ENCODE measurements at places on chromosomes 6 and 20.

DNA sequence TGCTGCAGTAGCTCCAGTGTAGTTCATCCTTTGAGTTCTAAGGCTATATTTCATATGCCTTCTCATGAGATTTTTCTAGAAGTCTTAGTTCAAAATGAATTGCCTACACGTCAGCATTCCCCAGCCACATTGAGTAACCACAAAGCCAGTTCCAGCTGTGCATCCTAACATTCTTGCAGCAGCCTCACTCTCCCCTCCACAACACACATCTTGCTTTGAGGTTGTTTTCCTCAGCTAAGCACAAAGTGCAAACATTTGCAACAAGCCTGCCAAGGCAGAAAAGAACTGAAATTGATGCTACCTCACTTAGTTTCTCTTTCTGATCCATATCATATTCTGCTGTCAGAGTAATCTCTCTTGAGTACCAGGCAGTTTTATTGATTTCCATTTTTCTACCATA is 160.7 kb upstream of the KCNQ5 start:
- peak; percentile 9 for DNase-seq

DNA sequence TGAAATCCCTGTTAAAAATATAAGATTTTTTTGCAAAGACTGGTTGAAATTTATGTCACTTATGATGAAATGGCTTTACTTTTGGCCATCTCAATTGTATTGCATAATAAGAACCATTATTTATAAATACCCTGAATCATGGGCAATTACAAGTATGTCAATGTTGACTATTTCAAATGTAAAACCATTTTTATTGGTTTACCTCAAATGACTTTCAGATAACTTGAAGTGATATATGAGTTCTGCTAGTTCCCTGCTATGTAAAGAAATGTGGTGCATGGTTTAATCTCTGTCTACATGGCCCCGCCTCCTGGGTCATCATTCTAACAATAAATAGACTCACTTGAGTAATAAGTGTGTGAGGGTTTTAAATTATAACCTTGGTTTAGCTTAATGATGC is 275.6 kb upstream of the PREP start:
- DNase-seq, result no peak

GRCh38 chr20:51803148-51803854 is 980 bp upstream of the SALL4 start:
- DNase-seq, result no peak

- no peak for DNase-seq
Measured at GRCh38 chr20:23069108-23069507, 17.0 kb downstream of the CD93 start.

DNA sequence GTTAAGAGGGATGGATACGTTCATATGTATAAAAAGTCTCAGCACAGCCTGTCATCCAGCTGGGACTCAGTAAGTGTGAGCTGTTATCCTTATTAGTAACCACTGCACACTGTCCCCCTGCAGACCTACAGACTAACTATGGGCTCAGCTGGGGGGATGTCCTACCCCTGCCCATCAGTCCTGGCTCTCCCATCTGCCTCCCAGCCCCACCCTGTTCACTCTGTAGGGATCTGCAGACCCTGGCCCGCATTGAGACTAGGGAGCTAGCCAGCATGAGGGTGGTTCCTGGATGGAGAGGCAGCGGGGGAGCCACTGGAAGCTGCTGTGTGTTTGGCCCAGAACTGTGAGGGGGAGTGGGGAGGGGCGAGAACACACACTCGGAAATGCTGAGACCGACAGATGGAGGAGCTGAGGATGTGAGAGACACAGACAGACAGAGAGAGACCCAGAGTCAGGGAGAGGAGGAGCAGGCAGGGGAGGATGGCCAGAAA is 17.1 kb downstream of the XKR7 start:
- DNase-seq, result no peak

- DNase-seq, result no peak
Measured at GRCh38 chr20:25254986-25255680, 7.2 kb downstream of the PYGB start.

DNA sequence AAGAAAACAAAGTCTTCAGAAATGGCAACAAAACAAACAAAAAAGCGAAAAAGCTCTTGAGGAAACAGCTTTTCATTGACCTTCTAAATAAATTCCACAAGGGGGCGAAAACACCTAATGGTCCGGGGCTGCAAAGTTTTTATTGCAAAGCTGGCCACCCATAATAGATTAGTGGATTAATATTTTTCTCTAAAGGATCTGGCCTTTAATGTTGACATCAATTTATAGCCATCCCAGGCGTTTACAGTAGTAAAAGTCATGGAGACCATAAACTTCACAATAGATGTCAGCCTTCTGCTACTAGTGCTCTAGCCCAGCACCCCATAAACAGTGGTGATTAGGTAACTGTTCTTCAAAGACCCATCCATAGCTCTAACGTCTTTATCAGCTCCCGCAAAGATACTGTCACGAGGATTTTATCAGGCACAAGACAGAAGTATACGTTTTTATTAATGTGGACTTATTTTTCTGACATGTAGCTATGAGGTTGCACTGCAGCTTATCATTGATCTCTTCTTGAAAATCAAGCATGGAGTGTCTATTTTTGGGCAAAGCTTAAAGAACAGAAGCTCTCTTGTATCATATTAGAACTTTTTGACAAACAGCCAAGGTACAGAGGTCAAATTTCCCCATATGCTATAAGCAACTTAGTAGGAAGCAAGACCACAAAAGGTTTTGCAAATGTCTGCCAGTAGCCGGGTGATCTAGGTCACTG is 4.7 kb downstream of the CITED2 start:
- peak; percentile 68 for DNase-seq

DNA sequence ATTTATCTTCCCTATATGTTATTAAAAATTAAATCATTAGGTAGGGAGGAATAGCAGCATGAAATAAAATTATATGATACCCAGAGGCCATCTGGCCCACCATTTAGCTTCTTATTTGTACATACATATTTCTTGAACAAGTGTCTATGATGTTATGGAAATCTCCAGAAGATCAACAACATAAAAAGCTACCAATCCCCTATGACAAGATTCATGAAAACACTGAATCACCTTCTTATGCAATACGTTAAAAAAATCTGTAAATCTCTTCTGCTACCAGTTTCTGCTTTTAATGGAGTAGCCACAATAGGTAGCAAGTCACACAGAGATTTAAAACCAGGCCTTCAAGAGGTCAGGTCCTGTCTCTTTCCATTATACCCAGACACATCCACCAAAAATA is 125.8 kb upstream of the ENPP5 start:
- no peak for DNase-seq

- no peak for DNase-seq
Measured at GRCh38 chr6:7562769-7563168, 21.3 kb downstream of the DSP start.

DNA sequence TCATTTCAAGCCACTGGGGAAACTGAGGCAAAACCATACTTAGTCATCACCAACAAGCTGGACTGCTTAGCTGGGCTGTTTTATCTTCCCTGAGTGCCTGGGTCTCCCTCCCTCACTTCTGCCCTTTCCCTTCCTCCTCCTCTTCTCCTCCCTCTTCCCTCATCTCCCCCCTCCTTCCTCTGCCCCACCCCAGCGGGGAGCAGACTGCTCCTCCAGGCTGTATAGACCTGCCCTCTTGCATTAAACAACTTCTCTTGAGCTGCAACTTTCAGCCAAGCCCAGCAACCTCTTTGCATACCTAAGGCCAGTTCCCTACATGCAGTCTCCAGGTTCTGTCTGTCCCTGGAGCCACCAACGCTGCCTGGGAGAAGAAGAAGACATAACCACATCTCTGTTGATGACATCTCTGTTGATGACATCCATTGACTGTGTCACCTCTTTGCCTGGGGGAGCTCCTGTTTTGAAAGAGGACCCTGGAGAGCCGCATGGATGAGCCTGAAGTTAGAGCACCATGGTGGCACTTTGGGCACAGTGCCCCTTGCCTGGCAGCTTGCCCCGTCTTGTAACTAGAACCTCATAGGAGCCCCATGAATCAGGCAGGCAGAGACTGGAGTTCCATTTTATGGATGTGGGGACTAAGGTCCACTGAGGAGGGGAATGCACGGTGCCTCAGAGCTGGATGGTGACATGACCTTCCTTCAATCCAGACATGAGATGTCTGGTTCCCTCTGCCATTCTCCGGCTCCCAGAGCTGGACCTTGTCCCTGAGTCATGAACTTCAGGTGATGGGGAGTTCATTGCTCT is 7.8 kb upstream of the BPIFB6 start:
- no peak for DNase-seq

DNA sequence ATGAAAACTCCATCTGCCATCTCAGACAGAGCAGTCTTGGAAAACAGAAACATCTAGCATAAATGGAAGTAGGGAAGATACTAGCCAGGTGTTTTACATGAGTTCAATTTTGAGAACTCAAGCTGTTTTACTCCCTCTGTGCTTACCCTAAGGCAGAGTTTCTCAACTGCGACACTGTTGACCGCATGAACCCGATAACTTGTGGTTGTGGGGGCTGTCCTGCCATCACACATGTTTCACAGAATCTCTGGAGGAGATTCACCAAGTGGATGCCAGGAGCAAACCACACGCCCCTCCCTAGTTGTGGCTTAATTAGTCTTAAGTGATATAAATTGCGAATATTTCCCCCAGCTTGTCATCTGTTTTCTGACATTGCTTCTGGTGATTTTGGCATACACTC is 2.3 kb upstream of the SERPINB6 start:
- no peak for DNase-seq

DNA sequence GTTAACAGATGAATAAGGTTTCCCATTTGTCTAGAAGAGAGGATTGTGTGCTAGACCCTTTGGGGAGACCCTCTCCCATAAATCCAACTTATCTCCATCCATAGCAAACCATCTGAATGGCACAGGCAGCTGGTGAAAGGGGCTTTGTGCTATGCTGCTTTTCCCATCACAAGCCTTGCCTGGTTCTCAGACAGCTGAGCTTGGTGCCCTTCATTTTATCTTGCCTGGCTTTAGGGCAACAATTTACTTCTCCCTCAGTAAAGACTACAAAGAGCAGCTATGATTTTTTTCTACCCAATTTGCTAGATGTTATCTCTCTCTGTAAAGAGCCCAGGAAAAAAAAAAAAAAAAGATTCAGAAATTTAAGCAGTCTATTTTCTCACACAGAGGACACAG is 117.0 kb upstream of the COL21A1 start:
- no peak for DNase-seq

DNA sequence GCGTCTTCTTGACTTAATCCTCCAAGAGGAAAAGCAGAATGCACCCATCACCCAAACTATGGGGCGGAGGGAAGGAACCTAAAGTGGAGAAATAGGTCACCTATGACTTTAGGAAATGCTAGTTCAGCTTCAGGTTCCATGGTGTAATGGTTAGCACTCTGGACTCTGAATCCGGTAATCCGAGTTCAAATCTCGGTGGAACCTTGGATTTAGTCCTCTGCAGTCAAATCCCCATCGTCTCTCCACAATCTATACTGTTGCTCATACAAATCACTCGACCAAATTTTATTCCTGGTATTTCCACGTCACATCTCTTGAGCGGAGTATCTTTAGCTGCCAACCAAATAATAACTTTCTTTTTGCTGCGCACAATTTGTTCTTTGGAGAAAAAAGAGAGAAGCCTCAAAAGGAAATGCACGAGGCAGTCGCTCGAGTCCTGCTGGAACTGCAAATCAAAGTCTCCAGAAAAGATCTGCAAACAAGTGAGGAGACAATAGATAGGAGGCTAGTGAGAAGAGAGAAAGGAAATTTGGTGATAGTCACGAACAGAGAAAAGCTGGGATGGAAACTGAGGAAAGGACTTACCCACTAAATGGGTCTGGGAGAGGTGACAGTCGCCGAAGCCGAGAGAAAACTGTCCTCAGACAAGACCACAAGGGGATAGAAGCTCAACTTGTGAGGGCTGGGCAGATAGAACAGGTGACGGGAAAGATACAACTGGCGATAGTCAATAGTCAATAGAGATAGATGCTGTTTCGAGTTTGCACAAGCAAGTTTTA is 16.6 kb downstream of the POM121L2 start:
- no peak for DNase-seq

GRCh38 chr6:166417285-166417691 is 34.5 kb upstream of the MPC1 start:
- no peak for DNase-seq

GRCh38 chr20:35826397-35826998 is 54.7 kb downstream of the PHF20 start:
- DNase-seq, result no peak

DNA sequence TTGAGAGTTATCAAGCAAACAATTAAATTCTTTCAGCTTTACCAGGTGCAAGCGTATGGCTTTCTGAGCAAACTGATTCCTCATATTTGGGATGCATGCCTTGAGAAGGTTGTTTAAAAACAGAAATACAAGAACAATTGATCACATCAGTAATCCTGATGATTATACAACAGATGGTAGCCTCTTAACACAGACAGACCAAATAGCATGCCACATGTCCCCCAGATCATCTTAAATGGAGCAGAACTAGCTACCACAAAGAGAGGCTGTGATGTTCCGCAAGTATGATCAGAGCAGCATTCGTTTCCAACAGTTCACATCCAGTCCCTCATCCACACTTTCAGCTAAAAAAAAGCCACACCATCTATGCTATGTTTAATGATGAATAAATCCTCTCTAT is 246.2 kb upstream of the NRSN1 start:
- no peak for DNase-seq

GRCh38 chr20:17617212-17617867 is 47.5 kb downstream of the DSTN start:
- DNase-seq, result no peak

DNA sequence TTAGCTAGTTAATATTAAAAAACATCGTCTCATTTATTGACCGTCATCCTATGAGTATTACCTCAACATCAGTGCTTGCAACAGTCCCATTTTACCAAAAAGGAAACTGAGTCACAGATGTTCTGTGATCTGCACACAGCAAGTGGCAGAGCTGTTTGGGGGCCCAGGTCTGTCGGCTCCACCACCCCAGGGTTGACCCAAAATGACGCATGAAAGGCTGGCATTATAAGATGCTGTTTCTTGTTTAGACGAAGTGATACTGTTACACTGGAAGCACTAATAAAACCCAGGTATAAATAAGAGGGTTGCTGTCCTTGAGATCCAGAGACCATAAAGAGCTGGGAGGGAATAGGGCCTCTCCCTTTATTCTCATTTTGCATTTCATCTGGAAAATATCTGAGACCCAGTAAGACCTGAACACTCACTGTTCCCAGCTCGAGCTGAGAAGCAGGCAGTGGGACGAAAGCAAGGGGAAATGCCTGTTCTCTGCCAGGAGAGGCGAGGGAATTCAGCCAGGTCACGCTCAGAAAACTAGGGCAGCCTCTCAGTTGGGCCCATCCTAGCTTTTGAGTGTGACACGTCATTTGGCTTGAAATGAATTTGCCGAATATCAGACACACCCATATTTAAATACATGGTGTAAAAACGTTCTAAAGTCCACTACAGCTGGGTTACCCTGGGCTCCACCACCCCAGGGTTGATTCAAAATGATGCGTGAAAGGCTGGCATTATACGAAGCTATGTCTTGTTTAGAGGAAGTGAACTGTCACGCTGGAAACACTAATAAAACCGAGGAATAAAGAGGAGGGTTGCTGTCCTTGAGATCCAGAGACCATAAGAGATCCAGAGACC is 1.4 kb upstream of the MICAL1 start:
- peak; percentile 76 for DNase-seq

DNA sequence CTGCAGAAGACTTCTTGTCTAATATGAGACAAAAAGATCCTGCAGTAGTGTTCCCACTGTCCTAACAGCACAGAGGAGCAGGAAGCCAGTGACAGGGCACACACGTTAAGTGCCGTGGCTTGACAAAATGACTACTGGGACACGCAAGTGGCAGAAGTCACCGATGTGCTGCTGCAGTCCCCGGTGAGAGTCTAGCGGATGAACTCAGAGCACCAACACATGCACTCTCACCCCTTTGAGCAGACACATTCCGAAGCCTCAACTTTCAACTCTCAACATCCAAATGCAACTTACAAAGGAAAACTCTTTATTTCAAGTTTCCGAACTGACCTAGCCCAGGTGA is 898 bp downstream of the LAMA4 start:
- no peak for DNase-seq

- no peak for DNase-seq
Measured at GRCh38 chr6:157911786-157912185, 69.9 kb upstream of the SYNJ2 start.

All from BJ (cell line).